Stimulated activated CD8-positive, alpha-beta memory T cell treated with anti-CD3 and anti-CD28 coated beads, Interleukin-4, amount 100 ng/mL, for 24 hours (primary cell): ENCODE measurements at places on chromosomes 12 and 14.

- no peak for DNase-seq
Measured at GRCh38 chr12:21598651-21599050, 6.0 kb downstream of the GYS2 start.

DNA sequence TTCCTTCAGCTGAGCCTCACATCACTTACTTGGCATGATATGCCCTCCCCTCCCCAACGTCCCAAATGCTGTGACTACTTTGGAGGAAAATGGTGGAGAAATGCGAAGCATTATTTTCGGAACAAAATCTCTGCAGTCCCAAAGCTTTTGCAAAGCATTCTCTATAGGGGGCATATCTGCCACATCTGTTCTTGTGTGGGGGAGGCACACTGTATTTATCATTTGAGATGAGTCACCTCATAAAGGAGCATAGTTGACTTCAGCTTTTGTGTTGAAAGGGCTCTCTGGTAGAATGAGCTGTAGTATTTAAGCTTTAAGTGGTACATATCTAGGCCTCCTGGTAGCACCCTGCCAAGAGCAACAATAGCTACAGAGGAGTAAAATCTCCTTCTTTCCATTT lies 447.5 kb downstream of the ADAMTS20 start:
- no peak for DNase-seq

DNA sequence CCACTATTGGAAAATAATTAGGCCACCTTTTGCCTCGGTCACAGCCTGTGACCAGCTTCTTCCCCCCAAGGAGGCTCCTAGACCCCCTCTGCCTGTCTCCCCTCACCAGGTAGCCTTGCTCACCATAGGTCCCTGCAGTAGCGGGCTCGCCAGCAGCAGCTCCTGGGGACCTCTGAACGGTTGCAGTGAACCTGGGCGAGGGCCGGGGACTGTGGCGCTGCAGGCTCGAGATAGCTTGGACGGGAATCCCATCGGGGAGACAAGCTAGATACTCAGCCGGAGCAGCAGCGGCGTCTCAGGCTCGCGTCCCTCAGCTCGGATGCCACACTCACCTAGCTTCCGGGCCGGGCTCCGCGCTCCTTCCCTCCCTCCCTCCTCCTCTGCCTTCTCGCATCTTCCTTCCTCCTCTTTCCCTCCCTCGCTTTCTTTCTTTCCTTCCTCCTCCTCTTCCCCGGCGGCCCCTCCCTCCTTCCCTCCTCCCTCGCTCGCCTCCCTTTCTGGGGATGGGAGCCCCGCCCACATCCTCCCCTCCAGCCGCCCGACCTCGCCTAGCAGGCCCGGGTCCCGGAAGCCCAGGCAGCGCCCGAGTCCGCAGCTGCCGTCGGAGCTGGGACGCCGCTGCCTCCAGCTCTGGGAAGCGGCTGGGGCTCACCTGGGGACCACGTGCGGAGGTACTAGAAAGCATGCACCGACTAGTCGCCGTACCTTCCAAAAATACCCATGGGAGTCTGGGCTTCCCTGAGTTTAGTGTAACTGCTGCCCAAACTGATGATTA lies at the start of gene BMP4:
TSS of gene BMP4 (minus strand) at position 399 of the 775 bp plus-strand sequence. CDS start 4,603 bp downstream, outside the sequence.
- DNase-seq: no peak

GRCh38 chr14:67133144-67133543 lies 56.1 kb upstream of the GARIN2 start:
- no peak for DNase-seq

- no peak for DNase-seq
Measured at GRCh38 chr14:64394977-64395633, 7.0 kb downstream of the MTHFD1 start.

DNA sequence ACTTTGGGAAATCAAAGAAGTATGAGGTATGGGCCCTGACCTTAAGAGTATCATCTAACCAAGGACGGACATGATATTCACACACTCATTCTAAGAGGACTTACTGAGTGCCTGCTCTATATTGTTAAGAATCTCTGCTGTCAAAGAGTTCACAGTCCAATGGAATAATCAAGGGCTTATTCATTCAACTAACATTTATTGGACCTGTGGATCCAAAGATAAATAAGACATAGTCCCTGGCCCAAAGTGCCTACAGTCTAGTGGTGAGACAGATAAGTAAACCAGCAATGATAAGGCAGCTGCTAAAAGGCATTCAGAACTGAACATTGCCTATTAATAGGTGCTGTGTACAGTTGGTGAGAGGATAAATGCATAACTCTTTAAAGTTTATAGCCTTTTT lies 11.0 kb downstream of the WDR20 start:
- no peak for DNase-seq

DNA sequence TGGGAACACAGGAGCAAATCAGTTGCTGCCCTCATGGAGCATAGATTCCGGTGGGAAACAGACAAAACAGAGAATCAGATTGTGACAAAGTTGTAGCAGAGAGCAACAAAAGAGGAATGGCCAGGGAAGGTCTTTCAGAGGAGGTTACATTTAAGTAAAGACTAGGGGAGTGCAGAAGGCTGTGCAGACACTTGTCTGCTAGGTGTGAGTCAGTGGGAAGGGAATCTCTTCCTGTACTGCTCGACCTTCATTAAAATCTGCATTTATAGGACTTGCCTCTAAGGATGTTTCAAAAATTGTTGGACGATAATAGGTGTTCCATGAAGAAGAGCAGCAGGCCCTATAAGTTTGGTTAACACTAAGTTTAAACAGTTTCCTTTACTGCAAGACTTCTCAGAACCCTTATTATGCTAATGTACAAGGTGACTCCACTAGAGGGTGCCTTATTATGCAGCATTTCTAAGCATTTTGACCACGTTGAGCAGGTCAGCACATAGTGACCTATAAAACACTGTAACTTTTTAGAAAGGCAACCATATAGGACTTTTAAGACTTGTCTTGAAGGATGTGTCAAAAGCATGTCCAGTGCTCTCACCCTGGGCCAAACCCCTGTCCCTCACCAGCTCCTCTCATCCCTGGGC lies 91.8 kb upstream of the RIC8B start:
- DNase-seq: no peak

DNA sequence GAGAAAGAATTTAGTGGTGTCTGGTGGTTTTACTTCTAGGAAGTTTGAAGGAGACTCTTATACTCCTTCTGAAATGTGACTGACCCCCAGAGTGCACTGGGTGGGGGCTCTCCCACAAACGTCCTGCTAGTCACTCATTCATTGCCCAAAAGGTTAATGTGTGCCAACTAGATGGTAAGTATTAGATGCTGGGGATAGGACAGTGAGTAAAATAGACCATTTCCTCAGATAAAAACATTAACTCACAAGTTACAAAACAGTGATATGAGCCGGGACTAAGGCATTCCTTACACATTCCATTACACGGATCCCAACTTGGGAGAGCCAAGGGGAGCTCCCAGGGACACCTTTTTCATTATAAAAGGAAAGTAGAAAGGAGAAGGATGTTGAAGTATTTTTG lies 185.1 kb downstream of the ATXN7L3B start:
- DNase-seq: no peak

GRCh38 chr12:15996254-15996653 lies 85.1 kb downstream of the DERA start:
- DNase-seq: no peak

GRCh38 chr12:14614704-14615121 lies 47.0 kb upstream of the PLBD1 start:
- no peak for DNase-seq

GRCh38 chr12:117343296-117343695 lies 18.1 kb downstream of the NOS1 start:
- no peak for DNase-seq

DNA sequence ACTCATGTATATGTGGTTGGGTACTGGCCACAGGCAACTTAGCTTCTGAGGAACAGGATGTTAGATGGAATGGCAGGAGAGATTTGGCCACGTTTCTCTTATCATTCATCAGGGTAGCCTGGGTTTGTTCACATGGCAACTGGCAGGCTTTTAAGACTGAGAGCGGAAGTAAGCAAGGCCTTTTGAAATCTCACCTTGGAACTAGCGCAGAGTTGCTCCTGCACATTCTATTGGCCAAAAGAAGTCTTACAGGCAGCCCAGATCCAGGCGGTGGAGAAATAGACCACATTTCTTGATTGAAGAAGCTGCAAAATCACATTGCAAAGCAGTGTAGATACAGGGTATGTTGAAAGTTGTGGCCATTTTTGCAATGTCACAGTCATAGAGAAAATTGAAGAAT lies 3.7 kb downstream of the CLEC4A start:
- DNase-seq: no peak

DNA sequence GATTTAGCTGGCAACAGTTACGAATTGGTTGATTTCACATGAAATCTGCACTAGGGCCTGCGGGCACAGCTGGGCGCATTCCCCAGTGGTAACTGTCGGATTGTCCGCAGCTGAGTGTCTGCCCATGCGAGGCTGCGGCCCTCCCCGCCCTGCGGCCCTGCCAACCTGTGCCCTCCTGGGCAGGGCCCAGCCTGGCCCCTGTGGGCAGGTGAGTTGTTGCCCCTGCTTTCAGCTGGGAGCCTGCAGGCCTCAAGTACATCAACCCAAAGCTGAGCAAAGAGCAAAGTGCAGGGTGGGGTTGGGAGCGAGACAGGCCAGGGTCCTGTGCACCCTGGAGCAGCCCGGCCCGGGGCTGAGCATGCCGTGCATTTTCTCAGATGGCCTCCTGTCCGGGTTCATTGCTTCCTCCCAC lies 89.1 kb downstream of the ADGRD1 start:
- no peak for DNase-seq

DNA sequence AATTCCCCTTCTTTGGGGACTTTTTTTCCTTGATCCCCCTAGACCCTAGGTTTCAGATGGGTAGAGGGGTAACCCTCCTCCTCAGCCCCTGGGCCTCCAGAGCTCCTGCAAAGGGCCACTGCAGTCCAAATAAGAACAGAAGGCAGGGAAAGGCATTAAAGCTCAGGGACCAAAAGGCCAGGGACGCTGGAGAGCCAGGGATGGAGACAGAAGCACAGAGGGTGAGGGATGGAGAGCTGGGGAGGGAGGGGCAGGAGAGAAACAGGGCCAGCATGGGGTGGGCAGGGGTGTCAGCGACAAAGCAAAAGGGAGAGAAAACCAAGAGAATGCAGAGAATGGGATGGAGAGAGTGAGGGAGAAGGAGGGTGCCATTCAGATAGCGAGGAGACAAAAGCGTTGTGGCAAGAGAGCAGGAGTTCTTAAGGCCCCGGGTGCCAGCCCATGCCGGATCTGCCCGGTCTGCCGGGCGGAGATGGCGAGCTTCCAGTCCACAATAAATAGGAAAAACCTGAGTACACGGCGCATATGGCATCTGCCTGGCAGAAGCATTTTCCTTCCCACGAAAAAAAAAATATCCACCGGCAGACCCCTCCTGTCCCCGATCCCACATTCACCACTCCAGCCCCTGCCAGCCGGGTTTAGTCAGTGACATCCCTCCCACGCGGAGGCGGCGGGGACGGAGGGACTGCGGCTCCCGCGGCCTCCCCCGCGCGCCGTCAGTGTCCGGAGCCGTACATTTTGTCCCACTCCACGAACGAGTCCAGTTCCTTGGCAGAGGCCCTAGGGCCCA lies 28.6 kb downstream of the FIGNL2 start:
- no peak for DNase-seq

GRCh38 chr14:71194251-71194650 lies 287.0 kb downstream of the PCNX1 start:
- no peak for DNase-seq

DNA sequence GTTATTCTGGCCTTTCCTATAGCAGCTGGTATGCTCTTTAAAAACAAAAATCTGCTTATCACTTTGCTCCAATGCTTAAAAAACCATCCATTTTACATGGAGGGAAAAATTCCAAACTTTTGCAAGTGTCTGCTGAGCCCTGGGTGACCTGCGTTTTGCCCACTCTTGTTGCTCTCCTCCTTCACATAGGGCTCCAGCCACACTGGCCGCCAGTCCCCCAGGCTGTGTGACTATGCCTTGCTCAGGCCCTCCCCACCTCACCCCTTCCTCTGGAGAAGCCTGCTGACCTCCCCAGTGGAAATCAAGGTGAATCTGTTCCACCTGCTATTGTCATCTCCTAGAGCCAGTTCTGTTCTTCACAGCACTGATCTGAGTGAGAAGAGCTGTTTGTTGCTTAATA lies 126.9 kb downstream of the SLC25A47 start:
- no peak for DNase-seq
